A549 treated with CpdA at 1 μM for 4 hours (cell line): ENCODE measurements at places on chromosomes 12 and 14. TPM values are rescaled to one million over a fixed set of nuclear protein-coding genes. Genes with fewer than 3 reads are reported as not detected.

The CMA1 gene
- total RNA-seq: not detected in 5 replicates

The CD163L1 gene
- total RNA-seq: 0.26 to 0.93 TPM (median 0.49 TPM) in 5 replicates

The REP15 gene
- total RNA-seq: 0.28 to 0.97 TPM (median 0.48 TPM) in 5 replicates

The GPR132 gene
- total RNA-seq: 0.34 to 0.81 TPM (median 0.51 TPM) in 5 replicates

The CCDC77 gene
- 12.5 to 17.7 TPM (median 16.0 TPM) in 5 replicates for total RNA-seq

The COX8C gene
- total RNA-seq: not detected in 5 replicates

The OTUB2 gene
- 4.3 to 6.5 TPM (median 4.7 TPM) in 5 replicates for total RNA-seq

The GPR84 gene
- total RNA-seq: 0.03 to 0.09 TPM (median 0.09 TPM) in 3 of 5 replicates, not detected in the others

The HOXC10 gene
- 2.2 to 3.1 TPM (median 2.8 TPM) in 5 replicates for total RNA-seq

The KLRF2 gene
- not detected in 5 replicates for total RNA-seq

The CLEC1B gene
- total RNA-seq: not detected in 5 replicates

The ATN1 gene
- 48.9 to 77.1 TPM (median 73.0 TPM) in 5 replicates for total RNA-seq

The TDRD9 gene
- 0.02 TPM in 1 of 5 replicates, not detected in the others for total RNA-seq

The FAIM2 gene
- total RNA-seq: 0.06 to 0.14 TPM in 2 of 5 replicates, not detected in the others

The KRT79 gene
- total RNA-seq: 0.09 to 0.22 TPM (median 0.16 TPM) in 4 of 5 replicates, not detected in the other

The RASAL1 gene
- 0.19 to 0.62 TPM (median 0.28 TPM) in 5 replicates for total RNA-seq

The LDHB gene
- total RNA-seq: 1,436 to 1,656 TPM (median 1,531 TPM) in 5 replicates

The IAPP gene
- total RNA-seq: not detected in 5 replicates

The SP1 gene
- total RNA-seq: 18.8 to 25.1 TPM (median 24.2 TPM) in 5 replicates

The KRT82 gene
- not detected in 5 replicates for total RNA-seq

The KCNH3 gene
- total RNA-seq: 2.4 to 3.0 TPM (median 2.9 TPM) in 5 replicates

The SELPLG gene
- 0.44 to 1.1 TPM (median 1.0 TPM) in 5 replicates for total RNA-seq

The SLC35E3 gene
- total RNA-seq: 5.7 to 17.1 TPM (median 13.2 TPM) in 5 replicates

The DLGAP5 gene
- total RNA-seq: 29.2 to 43.9 TPM (median 34.9 TPM) in 5 replicates

The LMNTD1 gene
- not detected in 5 replicates for total RNA-seq

The KRT7 gene
- total RNA-seq: 3,689 to 4,475 TPM (median 3,814 TPM) in 5 replicates
